Breast epithelium (tissue), 4 donors: ENCODE measurements at places on chromosomes 1 and 21.

GRCh38 chr1:35561972-35562680 is 4.5 kb downstream of the NCDN start:
- no peak for DNase-seq

DNA sequence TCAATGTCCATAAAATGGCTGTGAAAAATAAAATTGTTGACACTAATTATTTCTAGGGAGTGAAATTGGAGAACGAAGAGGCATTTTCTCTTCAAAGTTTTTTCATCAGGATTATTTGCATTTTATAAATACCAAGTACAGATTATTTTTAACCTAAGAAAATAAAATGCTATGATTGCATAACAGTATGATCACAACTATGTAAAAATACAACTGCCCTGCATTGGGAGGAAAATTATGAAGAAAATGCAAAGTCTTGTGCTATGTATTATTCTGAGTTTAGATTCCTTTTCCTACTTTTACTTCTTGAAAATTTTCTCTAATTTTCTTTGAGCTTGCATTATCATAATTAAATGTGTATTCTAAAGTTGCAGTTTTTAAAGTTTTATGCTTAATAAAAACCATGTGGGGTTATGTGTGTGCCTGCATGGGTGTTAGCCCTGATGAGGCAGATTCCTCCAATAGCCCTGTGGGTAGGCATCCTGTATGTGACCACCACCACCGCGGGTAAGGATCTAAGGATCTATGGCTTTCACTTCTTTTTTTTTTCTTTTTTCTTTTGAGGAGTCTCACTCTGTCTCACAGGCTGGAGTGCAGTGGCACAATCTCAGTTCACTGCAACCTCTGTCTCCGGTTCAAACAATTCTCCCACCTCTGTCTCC is 24.7 kb downstream of the STX6 start:
- DNase-seq: no peak

DNA sequence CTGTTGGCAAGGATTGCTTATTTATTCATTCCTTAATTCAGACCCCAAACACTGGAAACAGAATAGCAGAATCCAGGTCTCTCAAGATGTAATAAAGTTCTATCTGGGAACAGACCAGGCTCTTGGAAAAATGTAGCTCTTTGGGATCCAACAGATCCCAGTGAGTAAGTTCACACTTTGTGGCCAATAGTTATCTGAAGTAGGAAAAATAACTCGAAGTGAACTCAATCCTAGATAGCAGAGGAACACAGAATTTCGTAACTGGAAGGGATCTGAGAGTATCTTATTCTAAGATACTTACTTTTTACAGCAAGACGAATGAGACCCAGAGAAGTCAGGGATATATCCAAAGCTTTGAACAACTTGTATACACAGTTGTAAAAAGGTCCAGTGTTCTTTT is 150.7 kb upstream of the CD34 start:
- no peak for DNase-seq

GRCh38 chr1:54583307-54583686 is 35.3 kb downstream of the ACOT11 start:
- no peak for DNase-seq

- DNase-seq: no peak
Observed at GRCh38 chr1:32701951-32702598, 495 bp downstream of the SYNC start.

DNA sequence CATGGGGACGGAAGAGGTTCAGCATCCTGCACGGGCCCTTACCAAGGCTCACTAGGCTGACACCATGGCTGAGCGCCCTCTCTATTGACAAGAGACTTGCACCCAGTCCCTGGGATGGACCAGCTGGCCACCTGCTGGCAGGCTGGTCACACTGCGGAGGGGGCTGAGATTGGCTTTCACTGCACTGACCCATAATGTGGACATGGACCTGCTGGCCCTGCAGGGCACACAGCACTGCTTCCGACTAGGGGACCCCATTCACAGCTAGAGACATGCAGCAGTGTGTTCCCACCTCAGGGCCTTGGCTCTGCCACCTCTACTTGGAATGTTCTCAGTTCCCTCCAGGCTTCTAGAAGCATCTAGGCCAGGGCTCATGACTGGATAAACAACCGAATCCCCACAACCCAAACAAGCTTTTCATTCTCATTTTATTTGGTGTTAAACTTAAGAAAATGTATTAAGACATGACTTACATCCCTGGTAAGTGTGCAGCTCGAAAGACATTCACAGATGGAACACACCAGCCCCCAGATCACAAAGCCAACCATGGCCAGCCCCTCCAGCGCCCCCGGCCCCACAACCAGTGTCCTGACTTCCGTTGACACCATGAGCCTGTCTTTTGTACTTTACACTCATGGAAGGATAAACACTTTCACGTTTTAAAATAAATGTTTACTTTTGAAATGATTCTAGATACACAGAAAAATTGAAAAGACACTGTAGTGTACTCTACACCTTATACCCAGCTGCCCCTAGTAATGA is 9.3 kb upstream of the SRARP start:
- no peak for DNase-seq

- DNase-seq: no peak
Observed at GRCh38 chr1:2526824-2527555, 594 bp upstream of the PANK4 start.

DNA sequence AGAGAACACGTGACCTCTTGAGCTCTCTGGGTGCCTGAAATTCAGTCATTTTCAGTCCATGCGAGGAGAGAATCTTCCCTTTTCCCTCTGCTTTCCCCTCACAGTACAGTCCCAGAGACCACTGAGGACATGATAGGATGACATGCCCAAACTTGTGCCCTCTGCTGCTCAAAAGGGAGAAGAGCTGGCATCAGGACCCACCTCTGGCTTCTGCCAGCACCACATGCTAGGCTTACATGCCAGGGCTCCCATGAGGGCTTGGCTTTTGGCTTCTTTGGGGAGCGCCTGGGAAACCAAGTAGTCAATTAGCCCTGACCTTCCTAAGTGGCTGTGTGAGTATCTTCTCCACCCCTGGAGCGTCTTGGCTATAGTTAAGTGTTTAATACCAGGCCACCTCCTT is 13.8 kb upstream of the KCNQ4 start:
- DNase-seq: no peak

GRCh38 chr1:153498746-153499145 is 37.0 kb downstream of the S100A6 start:
- no peak for DNase-seq

DNA sequence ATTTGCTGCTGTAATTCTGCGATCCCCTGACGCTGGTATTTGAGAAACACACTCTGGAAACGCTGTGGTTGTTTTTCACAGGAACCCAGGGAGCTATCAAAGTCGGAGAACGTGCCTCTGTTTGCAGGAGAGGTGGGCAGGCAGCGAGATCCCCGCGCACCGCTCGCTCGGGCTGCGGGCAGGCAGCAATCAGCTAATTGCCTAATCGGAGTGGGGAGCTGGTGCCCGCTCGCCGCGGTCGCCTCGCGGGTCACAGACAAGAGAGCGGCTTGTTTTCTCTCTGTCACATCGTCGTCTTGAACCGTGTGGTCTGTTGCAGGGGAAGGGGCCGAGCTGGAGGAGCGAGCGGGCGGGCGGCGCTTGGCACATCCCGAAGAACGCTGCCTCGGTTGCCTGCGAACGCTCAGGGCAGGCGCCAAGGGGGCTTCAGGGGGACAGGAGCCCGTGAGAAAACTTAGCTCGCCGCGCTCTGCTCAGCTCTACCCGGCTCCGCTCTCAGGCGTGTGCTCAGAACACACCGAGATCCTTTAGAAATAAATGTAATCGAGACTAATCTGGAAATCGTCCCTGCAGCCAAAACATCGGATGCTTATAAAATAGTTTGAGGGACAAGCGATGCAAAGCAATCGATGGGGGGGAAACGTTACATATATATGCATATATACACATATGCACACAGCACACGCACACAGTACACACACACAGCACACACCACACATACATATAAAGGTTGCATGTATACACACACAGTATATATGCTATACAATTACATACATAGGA is 93.6 kb upstream of the SMYD2 start:
- no peak for DNase-seq

GRCh38 chr1:226739696-226740065 is 599 bp upstream of the ITPKB start:
- DNase-seq: no peak

- no peak for DNase-seq
Observed at GRCh38 chr1:157978586-157979403, 14.7 kb upstream of the KIRREL1 start.

- DNase-seq: no peak
Observed at GRCh38 chr1:58590019-58590418, 13.0 kb upstream of the TACSTD2 start.

- DNase-seq: no peak
Observed at GRCh38 chr1:242212401-242212800, 213.5 kb upstream of the MAP1LC3C start.

DNA sequence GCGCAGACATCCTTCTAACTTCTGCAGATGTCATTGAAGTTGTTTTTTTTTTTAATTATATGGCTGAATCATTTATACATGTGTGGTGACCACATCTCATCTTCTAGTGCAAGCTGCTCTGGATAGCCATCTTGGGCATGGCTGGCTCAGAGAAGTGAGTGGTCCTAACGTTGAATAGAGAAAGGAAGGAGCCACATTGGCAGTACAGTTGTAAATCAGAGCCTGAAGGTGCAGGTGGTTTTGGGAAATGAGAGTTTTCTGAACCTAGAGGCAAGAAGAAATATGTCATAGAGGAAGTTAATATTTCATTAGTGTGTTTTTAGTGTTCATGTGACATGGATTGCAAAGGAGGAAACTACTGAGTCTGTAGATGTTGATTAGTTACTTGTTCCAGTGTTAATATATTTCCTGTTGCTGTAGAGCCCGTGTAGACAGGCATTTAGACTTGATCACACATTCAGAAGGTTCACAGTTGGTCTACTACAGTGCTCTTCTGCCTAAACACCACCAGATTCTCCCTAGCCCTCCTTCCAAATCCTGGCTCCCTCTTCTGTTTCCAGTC is 163.7 kb downstream of the ROR1 start:
- no peak for DNase-seq

DNA sequence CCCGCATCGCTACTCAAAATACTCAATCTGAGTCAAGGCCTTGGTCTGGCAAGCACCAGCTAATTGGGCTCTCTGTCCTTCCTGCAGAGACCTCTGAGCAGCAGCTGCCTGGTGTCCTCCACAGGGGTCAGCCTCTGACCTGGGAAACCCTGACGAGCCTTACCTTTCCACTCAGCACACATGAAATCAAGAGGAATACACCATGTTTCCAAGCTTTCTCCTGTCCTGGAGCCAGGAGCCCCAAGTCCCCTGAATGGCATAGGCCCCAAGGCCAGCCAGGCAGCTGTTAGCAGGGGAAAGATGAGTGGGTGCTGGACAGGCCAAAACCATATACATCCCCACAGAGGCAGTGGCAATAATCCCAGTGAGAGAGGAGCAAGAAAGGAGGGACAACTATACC is 27.2 kb upstream of the TSPEAR start:
- DNase-seq: no peak

- DNase-seq: no peak
Observed at GRCh38 chr1:240909701-240910457, 297.9 kb upstream of the GREM2 start.

DNA sequence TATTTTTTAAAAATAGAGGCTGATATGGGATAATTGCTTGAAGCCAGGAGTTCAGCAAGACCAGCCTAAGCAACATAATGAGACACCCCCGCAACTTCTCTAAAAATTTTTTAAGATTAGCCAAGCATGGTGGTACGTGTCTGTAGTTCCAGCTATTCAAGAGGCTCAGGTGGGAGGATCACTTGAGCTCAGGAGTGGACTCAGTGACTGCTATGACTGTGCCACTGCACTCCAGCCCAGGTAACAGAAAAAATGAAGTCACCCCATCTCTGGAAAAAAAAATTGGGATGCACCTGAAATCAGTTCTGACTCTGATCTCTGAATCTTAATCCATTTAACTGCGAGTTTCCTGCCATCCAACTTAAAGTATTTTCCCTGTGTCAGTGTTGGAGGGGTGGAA is 124.2 kb downstream of the MRPS6 start:
- DNase-seq: no peak

DNA sequence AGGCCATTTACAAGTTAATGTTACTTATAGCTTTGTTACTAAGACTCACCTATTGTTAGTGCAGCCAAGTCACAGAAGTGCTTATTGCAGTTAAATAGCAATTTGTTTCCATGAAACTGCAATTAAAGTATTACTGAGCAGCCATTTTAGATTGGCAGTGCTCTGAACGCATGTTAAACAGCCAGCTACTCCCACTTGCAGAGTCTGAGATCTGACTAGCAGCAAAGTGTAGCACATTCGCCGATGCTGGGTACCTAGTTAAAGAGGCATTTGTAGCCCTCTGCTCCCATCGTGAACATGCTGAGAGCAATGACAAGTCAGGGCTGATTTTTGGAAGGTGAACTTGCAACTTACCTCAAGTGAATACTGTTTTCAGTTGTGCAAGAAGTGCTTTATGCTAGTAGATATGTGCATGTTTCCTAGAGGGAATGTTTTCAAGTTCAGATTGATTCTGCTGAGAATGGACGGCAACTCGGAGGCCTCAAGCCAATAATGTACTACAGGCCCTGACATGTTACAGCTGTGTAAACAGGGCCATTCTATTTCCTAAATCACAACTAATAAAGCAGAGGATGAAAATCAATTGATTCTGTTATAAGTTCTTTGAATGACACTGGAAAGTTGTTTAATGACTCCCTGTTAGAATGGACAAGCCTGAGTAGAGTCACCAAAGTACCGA is 19.8 kb downstream of the LMO4 start:
- no peak for DNase-seq

DNA sequence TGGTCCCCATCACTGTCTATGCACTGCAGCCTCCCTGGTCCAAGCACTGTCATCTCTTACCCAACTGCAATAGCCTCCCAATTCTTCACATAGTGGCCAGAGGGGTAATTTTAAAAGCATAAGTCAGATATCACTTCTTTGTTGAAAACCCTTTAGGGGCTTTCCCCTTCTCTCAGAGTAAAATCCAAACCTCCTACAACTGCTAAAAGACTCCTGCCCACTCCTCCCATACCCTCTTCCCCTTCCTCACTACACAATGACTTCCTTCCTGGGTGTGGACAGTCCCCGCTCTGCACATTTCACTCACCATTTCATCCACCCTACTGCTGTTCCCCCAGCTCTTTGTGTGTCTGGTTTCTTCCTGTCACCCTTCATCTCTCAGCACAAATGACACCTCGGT is 8.3 kb downstream of the MCOLN2 start:
- DNase-seq: no peak

- DNase-seq: no peak
Observed at GRCh38 chr1:3066250-3066711, 2.7 kb upstream of the PRDM16 start.

- no peak for DNase-seq
Observed at GRCh38 chr1:89407360-89407759, 43.5 kb downstream of the GBP6 start.

GRCh38 chr1:11339346-11340232 is 66.6 kb downstream of the UBIAD1 start:
- DNase-seq: no peak

GRCh38 chr1:201104141-201104540 is 8.1 kb downstream of the CACNA1S start:
- DNase-seq: no peak
